ENCODE measurements at places on chromosomes 13 and 19.

GRCh38 chr19:45071969-45072790 lies 4.1 kb downstream of the ZNF296 start:
- DNase-seq = no peak

DNA sequence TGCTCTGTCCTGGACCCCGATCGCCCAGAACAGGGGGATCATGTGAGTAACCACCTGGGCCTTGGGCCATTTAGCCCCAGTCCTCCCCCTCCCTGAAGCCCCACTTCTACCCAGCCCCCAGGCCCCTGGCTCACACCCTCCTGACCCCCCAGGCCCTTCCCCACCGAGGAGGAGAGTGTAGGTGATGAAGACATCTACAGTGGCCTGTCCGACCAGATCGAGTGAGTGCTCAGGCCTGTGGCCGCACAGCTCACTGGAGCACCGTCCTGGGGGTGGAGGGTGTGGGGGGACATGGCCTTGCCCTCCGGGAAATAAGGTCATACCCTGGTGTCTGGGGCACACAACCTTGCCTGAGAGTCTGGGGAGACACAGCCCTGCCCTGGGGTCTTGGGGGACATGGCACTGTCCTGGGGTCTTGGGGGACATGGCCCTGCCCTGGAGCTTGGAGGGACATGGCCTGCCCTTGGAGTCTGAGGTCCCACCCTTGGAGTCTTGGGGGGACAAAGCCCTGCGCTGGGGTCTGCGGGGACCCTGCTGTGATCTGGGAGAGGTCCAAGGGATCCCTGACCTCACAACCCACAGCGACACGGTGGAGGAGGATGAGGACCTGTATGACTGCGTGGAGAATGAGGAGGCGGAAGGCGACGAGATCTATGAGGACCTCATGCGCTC lies 49.3 kb downstream of the VAV1 start:
- DNase-seq = no peak

DNA sequence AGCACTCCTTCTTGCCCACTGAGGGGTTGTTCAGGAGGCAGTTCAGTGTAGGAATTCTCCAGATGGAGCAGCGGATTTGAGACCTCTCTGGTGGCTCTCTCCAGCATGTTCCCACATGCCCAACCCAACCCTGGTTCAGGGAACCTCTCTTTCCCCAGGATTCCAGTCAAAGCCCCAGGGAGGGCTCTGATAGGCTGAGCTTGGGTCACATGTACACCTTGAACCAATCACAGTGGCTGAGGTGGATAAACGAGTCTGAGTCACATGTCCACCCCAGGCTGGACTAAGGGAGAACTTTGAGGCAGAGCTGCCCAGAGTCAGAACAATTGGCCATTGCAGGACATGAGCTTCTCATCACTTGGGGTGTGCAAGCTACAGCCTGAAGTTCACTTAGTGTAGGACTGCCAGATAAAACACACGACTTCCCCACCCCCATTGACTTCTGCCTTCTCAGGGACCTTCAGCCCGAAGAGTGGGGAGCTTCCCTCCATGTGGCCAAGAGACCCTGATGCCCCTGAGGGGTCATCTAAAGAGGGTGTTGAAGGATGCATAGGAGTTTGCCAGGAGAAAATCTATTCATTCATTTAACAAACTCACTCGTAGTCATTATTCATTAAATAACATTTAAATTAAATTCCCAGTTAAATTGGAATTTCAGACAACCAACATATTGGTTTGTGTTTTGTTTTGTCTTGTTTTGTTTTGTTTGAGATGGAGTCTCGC lies 4.0 kb upstream of the MAST3 start:
- no peak for DNase-seq

- DNase-seq = peak; percentile 31
These were observed 10.6 kb downstream of the CAPN12 start for GRCh38 chr19:38733493-38734175.

- peak; percentile 83 for DNase-seq
These were observed 2.2 kb upstream of the ZNF665 start for GRCh38 chr19:53195265-53195903.

DNA sequence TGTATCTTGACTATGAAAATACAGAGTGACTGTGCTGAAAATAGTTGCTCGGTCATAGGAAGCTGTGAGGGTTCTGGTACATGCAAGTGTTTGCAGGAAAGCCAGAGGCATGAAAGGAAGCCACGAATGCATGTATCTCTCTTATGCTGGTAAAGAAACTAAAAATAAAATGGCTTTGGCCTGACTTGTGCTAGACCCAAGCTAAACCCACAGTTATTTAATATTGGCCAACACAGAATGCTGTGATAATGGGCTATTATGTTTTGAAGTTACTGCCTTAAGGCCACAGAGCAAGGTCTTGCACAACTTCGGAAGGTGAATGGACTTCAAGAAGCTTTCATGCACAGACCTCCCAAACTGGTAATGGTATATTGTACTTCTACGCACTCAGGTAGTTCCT lies 518.2 kb upstream of the HTR2A start:
- no peak for DNase-seq

DNA sequence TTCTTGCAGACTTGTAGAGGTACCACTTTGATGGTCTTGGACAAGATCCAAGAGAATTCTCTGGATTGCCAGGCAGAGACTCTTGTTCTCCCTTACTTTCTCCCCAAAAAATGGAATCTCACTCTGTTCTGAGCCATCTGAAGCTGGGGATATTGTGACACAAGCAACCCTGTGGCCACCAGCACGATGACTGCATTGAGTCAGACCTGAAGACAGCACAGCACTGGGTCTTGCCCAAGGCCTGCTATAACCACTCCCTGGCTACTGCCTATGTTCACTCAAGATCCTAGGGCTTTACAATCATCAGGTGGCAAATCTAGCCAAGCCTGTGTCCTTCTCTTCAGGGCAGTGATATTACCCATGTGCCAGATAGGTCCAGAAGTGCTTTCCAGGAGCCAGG lies 202.5 kb upstream of the SERP2 start:
- no peak for DNase-seq

DNA sequence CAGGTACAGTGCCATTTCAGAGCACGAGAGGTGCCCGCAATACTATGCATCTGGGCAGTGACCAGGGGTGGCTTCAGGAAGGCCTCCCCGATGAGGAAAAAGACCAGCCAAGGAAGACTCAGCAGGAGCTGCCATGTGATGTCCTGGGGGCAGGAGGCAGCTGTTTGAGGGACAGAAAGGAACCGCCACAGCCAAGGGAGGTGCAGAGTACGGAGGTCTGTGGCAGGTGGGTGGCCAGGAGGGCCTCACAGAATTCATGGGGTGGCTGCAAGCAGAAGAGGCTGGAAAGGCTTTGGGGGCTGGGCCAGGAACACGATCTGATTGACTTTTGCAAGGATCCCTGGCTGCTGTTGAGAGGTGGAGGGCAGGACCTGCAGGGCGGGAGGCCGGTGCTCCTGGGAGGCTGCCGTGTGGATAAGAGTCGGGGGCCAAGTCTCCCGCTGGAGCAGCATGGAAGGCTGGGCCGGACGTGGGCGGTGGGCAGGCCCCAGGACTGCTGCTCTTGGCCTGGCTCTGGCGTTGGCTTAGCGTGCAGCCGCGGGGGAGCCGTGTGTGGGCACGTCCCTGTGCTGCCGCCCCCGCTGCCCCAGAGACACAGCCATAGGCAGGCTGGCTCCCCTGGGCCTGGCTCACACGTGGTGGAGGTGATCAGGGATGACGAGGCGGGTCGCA lies 29.1 kb downstream of the CEBPA start:
- no peak for DNase-seq

- DNase-seq = no peak
These were observed 39.0 kb upstream of the IGSF23 start for GRCh38 chr19:44574186-44574950.

DNA sequence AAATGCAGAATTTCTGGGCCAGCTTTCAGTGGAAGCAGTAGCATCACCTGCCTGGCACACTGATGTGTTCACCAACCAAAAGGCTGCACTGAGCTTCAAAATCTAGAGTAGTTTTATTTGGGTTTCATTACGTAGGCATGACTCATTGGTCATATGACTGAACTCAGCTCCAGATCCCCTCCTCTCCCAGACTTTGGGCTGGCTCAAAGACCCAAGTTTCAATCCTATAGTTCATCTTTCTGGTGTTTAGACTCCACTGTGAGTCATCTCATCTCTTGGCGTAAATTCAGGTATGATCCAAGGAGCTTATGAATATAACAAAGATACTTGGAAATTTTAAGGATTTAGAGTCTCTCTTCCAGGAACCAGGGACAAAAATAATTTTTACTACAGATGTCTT lies 17.7 kb downstream of the ZMYM5 start:
- no peak for DNase-seq

GRCh38 chr13:80857321-80857720 lies 516.4 kb upstream of the SPRY2 start:
- DNase-seq = no peak

DNA sequence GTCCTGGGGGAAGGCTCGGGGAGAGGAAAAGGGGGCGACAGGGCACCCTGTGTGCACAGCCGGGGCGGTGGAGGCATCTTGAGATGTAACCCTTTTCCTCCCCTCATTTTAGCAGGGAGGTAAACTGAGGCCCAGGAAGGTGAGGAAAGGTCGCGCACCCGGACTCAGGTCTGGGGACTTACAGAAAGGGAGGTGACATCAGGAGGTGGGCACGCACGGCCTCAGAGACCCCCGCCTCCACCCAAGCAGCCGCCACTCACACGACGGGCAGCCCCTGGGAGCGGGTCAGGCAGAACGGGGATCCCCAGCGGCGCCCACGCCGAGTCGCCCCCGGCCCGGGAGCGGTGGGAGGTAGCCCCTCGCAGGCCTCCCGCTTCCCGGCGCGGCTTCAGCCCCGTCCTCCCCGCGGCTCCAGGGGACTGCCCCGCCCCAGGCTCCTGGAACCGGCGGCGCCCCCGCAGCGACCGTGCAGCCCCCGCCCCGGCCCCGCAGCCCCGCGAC lies 477 bp downstream of the PIP5K1C start:
- peak; percentile 33 for DNase-seq

DNA sequence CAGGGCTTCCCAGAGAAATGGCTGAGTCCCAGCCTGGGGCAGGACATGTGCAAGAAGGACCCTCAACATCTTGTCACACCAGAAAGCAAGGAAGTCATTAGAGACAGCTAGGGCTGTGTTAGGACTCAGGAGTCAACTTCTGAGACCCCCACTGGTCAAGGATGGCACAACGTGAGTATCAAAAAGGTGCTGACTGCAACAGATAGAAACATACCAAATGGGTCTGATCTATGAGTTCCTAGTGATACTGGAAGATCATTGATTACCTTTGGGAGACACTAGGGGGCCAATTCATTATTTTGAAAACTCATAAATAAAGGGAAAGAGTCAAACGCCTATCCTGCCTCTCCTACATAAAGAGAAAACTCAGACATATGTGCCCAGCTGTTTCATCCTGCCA lies 73.5 kb upstream of the GJB6 start:
- no peak for DNase-seq

- no peak for DNase-seq
These were observed 1.0 kb upstream of the SLC7A10 start for GRCh38 chr19:33226550-33227241.

DNA sequence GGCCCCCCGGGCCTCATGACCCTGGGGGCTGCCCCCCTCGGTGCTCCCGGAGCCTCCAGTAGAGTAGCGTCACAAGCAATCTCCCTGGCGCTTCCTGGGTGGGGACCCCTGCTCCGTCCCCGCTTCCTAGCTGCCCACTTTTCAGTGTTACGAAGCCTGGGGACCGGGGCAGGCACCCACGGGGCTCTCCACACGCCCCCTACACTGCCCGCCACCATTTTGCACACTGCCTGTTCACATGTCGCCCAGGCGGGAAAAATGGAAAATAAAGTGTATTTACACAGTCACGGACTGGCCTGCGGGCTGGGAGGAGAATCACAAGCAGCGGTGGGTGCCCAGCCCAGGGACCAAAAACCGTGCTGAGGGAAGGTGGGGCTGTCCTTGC lies 9.5 kb downstream of the PRR36 start:
- no peak for DNase-seq

DNA sequence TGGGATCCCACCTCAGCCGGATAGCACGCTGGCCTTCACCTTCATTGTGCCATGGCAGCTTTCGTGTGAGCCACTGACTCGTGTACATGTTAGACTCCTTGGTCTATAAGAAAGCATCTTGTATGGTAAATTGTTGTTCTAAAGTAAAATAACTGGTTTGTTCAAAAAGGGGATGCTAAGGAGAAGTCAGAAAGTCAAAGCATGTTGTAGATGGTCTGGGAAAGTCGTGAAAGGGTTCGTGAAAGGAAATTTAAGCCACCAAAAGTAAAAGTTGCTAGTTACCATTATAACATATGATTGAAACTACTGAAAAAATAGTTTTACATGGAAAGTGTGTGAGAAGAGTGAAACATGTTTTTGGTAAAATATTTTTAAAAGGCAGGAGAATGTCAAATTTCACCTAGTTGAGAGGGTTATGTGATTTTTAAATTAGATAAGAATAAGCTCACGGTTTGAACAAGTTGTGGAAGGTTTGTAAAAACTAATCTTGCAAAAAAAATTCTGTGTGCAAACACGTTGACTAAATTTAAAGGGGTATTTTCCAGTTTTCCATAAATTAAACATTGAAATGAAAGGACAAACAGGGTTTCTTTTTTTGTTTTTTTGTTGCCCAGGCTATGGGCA lies 23.4 kb downstream of the DPRX start:
- no peak for DNase-seq

DNA sequence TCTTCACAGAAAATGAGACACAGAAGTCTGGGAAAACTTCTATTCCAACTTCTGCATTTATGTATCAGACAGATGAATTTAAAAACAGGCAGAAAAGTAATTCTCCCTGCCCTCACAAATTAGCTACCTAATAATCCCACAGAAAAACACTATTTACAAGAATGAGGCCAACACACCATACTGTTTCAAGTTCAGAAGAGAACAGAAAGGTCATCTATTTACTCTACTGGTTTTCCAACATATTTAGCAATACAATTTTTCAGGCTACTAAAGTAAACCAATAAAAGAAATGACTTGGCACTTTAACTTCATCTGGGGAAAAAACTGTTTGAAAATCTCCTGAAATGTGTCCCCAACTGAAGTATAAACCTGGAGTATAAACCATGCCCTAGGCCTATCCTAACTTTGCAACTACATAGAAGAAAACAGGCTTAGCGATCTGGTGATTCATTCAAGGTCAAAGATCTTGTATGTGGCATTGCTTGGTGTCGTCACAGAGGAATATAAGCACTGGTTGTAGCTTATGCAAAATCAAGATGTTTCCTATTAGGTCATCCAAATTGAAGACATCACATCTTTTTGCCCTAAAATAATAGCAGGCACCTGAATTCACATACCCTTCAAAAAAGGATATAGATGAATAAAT lies 20.1 kb upstream of the EBPL start:
- no peak for DNase-seq

DNA sequence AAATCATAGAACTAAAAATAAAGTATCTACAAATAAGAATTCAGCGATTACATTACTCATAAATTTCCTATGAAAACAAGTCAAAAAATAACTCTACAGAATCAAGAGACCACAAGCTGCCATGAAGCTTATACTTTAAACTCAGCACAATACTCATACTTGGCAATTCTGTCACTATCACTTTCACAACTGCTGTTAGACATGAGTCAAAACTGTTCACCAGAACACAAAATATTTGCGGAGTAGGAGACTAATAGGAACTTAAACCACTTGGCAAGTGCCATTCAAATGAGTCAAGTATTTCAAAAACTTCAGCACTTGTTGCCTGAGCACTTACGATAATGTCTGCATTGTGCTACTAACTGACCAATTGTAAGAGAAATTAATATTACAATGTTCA lies 387.8 kb upstream of the GPC6 start:
- DNase-seq = no peak

- DNase-seq = no peak
These were observed 12.1 kb downstream of the KLHL26 start for GRCh38 chr19:18648973-18649315.

- no peak for DNase-seq
These were observed 230.8 kb downstream of the DCT start for GRCh38 chr13:94248454-94249228.

Measured in activated naive CD4-positive, alpha-beta T cell treated with anti-CD3 and anti-CD28 coated beads, Interleukin-2, amount 10 ng/mL, durations not matched to agents 7 days and 5 days (primary cell).